ENCODE measurements at places on chromosomes 2 and 18.

DNA sequence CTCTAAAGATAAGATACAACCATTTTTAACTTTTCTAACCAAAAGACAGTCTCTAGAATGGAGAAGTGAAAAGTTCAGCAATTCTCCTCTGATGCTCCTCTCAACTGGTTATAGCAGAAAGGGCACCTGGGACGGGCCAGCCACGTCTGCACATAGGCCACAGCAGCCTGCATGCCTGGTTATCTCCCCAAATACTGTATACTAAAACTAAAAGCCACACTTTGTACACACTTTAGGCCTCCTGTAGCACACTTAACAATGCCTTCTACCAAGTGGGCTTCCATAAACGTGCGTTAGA, 179.1 kb downstream of the ANKRD44 start:
- DNase-seq = no peak

GRCh38 chr2:127707890-127708648, 6.8 kb downstream of the SFT2D3 start:
- no peak for DNase-seq

- no peak for DNase-seq
Measured at GRCh38 chr2:159213296-159213695, 73.2 kb downstream of the WDSUB1 start.

GRCh38 chr2:184599054-184599871, 934 bp downstream of the ZNF804A start:
- DNase-seq = peak; percentile 59

DNA sequence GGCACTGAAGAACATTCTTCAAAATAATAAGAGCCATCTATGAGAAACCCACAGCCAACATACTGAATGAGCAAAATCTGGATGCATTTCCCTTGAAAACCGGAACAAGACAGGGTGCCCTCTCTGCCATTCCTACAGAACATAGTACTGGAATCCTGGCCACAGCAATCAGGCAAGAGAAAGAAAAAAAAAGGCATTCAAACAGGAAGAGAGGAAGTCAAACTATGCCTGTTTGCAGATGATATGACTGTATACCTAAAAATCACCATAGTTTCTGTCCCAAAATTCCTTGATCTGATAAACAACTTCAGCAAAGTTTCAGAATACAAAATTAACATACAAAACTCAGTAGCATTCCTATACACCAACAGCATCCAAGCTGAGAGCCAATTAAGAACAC, 119.5 kb upstream of the PARD3B start:
- no peak for DNase-seq

DNA sequence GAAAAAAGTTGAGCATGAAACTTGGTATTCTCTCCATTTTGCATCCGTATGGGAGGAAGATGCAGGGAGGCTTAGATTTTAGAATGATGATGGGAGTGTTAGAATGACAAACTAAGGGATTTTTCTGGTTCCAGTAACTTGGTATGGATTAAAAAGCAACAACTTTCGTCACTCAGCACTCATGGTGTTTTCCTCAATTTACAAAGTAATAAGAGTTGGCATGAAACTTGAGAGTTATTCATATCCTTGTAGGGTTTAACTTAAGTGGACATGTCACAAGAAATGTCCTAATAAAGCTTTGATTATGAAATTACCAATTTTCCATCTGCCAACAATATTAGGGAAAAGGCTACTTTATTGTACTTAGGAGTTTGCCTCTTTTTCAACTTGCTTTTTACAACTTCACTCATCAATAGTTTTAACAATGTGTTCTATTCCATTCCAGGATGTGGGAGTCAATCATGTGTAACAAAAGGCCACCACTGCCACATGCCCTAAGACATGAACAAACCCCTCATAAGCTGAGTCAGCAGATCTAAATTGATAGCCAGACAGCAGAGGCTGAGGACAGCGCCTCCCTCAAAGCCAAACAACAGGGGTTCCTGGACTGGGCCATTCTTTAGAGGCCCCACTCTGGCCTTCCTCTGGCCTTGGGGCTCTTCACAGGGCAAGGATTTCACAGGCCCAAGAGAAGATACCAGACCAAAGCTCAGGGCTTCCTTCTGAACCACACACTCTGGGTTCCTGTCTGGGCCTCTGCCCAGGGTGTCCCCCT, 265.8 kb downstream of the TNS1 start:
- no peak for DNase-seq

GRCh38 chr2:101690547-101691152, 6.9 kb upstream of the MAP4K4 start:
- no peak for DNase-seq

GRCh38 chr2:8408560-8409460, 273.0 kb upstream of the ID2 start:
- no peak for DNase-seq

DNA sequence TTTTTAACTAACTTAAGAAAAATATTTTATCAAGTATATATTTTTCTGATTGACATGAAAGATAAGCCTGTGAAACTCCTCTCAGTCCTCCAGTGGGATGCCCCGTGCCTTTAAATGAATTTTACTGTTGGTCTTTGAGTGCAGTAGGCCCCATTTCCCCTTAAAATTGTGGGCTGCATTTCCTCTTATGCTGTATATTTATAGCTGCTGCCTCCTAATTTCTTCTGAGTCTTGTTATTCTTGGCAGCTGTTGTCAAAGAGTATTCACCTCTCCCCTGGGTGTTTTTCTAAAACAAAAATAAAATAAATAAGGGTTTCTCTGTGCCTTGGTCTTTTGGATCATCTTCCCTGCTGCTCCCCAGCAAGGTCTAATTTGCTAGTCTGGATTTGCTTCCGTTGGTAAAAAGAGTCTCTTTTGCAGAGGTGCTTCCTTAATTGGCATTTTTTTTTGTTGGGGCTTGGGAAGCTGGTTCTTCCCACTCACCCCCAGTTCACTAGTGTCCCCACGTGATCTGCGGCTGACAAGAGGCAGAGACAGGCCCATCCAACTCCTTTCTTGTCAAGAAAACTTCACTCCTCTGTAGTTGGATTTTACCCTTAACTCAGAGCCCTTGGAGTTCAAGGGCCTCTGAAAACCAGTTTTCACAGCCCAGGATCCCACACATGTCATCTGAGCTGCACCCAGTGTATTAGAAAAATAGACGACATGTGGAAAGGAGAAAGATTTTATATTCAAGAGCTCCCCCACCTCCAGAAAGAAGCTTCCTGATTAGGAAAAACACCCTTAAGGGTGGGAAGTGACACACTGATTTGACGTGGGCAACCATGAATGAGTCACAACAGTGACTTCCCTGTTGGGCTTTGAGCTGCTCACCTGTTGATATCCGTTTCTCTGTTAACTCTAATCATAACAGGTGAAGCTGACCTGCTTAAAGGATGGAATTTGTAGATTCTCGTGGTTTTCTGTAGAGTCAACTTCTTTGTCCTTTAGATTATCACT, 431.5 kb downstream of the DCDC2C start:
- no peak for DNase-seq

GRCh38 chr2:6934758-6935651, 17.8 kb downstream of the RNF144A start:
- DNase-seq = no peak

GRCh38 chr2:14567561-14567960, 65.0 kb upstream of the LRATD1 start:
- peak; percentile 9 for DNase-seq

DNA sequence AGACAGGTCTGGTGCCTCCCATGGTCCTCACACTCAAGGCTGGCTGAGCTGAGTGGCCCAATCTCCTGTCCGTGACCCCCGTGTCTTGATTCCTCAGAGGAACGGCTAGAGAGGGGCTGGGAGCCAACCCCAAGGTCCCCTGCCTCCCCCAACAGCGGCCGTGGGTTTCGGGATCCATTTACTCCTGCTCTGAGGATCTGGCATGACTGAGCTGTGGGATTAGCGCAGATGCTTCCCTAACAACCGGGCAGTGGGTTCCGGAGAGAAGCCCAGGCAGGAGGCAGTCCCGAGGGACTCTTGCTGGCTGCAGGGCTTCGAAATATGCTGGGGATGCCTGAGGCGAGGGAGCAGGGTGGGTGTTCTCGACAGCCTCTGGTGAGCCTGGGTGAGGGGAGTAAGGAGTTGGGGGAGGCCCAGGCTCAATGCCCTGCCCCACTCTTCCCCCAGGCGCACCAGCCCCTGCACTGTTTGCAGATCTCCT, 18.9 kb downstream of the GPR35 start:
- DNase-seq = no peak

DNA sequence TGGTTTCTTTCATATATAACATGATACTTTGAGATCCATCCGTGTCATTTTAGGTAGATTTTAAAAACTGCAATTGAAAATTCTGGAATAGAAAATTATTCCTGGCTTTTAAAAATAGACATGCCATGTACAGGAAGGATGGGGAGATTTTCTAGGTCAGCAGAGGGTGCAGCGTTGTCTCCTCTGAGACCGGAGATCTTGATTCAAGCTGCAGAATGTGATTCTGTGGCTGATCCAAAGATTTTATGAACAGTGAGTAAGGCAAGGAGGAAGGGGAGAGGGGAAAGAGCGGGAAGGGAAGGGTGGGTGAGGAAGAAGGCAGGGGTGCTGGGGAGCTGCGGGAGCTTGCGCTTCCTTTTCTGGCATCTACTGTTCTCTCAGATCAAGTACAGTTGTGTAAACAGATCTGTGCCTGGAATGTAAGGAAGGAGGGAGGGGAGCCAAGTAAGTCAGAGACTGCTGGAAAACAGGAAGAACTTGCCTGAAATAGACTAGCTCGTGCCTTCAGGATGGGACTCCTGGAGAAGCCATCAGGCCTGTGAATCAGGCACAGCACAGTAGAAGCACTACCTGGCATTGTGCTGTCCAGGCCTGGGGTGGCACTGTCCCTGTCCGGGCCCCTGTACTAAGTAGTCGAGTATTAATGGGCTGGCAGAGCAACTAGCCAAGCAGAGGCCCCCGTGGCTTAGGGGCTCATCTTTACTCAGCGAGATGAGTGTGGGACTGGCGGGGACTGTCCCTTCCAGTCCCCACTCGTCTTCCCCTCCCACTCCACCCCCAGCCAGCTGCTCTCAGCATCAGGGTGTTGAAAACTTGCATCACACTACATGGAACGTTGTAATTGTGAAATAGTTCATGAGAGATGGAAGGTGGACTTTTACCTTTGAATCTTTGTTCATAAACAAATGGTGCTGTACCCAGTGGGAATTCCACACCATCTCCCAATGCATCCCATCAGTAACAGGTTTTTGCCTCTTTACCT, 163.5 kb downstream of the UXS1 start:
- DNase-seq = peak; percentile 77

GRCh38 chr18:78972385-78972918, 7.2 kb upstream of the SALL3 start:
- DNase-seq = no peak

GRCh38 chr2:181528441-181528840, 71.3 kb downstream of the ITGA4 start:
- DNase-seq = no peak

DNA sequence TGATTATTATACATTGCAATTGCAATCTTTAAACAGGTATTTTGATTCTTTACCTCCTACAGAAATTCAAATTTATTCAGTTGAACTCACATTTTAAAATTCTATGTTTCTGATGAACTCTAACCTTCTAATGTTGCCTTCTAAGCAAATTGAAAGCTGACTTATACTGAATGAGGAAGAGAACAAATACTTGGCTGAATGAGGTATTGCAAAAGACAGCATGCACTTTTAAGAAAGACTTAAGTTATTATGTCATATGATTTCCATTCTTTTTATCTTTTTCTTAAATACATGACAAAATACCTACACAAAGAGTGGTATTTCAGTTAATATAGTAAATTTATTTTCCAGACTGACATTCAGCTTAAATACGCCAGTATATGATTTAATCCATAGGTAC, 64.7 kb downstream of the FAM228A start:
- no peak for DNase-seq

- DNase-seq = peak; percentile 37
Measured at GRCh38 chr2:111219734-111220505, 99.2 kb downstream of the BCL2L11 start.

GRCh38 chr2:239846789-239847676, 178.1 kb downstream of the NDUFA10 start:
- DNase-seq = no peak

- no peak for DNase-seq
Measured at GRCh38 chr2:186195696-186196095, 290.4 kb upstream of the ZC3H15 start.

DNA sequence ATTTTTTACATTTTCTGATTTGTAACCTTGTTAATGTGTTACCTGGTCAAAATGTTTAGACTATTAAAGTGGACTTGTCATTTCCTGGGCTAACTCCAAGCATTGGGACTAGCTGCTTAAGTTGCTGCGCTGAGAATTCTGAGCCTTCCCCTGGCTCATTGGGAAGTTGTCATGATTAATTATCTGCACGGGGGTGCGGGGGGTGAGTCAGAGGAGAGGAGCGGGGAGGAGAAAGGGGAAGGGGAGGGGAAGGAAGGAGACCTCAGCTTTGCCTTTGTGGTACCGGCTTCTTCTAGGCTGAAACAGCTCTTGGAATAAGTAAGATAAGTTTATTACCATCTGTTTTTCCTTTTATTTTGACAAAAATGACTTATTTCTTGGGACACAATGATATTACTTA, 52.9 kb upstream of the APCDD1 start:
- no peak for DNase-seq

GRCh38 chr2:98799375-98800329, 68.7 kb upstream of the MGAT4A start:
- DNase-seq = no peak

GRCh38 chr2:101998896-101999789, 7.4 kb downstream of the IL1R2 start:
- DNase-seq = no peak

- DNase-seq = no peak
Measured at GRCh38 chr18:37717098-37717497, 151.5 kb upstream of the CELF4 start.

DNA sequence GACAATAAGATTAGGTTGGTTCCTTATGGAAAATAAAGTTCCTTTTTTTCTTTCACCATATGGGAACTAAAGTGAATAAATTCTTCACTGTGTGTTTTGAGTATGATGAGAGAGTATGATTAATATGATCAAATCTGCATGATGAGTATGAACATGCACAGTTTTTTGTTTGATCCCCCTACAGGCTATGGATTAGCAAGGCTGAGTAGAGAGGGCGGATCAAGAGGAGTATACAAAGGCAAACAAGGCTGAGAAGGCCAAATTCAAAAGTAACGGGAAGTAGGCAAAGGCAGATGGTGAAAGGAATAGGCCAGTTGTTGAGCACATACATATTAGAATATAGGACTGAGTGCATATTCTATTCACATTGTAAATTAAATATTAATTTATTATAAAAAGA, 508.2 kb downstream of the LRRTM4 start:
- no peak for DNase-seq

DNA sequence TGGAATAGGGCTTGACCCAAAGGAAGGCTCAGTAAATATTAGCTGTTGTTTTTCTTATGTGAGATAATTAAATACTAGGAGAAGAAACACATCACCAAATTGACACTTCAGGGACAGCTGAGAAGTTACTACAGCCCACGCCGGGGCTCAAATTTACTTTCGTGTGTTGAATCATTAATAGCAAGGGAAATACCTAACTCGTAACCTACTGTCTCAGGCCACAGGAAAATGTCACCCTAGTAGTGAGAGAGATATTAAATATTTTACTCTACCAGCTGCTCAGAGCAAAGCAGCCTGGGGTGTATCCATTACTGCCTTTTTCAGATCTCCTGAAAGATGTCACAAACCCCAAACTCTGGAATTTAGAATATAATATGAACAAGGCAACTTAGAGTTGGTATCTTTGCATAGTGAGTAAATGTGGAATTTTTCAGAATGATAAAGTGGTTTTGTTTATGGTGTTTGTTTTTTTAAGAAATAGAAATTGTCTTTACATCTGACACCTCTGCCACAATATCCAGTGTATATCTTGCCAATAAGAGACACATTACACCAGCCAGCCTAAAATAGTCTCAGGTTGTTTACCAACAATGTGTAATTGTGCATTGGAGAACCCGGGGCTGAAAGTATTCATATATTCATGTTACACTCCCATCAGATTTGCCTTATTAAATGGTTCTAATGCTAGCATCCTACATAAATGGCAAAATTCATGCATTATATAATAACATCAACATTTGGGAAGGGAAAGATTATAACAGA, 48.4 kb downstream of the ATP8B1 start:
- no peak for DNase-seq

Measured in iris pigment epithelial cell (primary cell).